Stimulated activated CD4-positive, alpha-beta T cell treated with anti-CD3 and anti-CD28 coated beads, Interleukin-4, amount 100 ng/mL, for 1 hour (primary cell): ENCODE measurements at places on chromosomes 16 and 17.

DNA sequence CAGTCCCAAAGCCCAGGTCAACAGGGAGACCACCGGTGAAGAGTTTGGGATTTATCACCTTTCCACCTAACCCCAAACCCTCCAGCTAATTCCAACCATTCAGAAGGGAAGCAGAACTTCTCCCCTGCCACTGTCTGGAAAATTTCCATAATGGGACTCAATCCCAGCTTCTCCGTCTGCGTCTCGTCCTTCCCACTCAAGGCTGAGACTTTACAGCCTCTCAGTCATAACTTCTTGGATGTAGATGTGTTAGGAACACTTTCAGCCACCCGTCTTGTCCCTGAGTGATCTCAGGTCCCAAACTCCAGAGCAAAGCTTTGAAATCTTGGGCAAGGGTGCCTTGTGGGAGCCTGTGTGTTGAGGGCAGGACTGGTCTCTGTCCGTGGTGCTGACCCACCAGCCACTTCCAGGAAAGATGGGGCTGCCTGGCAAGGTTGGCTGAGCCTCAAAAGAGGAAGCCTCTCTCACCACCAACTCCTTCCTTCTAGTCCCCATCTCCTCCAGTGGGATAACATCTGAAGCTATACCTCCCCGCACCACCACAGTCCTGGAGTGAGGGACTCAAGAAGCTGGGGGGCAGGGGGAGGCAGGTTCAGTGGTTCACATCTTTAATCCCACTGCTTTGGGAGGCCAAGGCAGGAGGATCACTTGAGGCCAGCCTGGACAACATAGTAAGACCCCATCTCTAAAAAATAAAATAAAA lies 9.3 kb downstream of the GAS2L2 start:
- no peak for DNase-seq

DNA sequence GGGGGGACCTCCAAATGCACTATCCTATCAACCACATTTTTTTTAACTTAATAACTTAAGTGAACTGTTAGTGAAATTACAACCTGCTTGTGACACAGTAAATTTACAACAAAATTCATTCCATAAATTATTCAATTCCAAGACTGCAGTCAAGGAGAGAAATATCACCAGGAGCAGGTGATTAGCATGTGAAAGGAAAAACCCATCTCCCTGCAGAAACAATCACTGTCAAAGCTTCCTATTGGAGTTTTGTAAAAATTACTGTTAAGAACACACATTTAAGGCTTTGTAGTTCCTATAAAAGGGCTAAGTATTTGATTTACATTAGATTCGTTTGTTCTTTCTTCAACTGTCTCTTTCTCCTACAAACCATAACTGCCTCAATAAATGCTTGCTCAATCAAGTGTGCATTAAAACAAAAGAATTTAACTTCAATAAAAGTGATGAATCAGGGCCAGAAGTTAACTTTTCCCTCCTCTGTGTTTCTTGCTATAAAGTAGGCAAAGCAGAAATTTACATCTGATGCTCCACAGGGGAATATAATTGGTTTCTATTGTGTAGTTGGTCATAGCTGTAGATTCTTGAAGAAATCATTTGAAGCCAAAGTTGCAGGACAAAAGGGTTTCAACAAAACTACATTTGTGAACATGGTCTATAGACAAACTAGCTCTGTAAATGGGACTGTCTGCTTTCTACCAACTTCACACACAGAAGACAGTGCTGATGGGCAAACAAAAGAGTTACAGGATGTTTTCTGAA lies 195.1 kb upstream of the PSMD7 start:
- DNase-seq, result no peak

- DNase-seq, result no peak
These were observed 20.3 kb downstream of the TRIM25 start for GRCh38 chr17:56893503-56893902.

GRCh38 chr17:77875881-77876509 lies 82.5 kb upstream of the TNRC6C start:
- DNase-seq, result no peak
